ENCODE measurements at places on chromosomes 7 and 10.

DNA sequence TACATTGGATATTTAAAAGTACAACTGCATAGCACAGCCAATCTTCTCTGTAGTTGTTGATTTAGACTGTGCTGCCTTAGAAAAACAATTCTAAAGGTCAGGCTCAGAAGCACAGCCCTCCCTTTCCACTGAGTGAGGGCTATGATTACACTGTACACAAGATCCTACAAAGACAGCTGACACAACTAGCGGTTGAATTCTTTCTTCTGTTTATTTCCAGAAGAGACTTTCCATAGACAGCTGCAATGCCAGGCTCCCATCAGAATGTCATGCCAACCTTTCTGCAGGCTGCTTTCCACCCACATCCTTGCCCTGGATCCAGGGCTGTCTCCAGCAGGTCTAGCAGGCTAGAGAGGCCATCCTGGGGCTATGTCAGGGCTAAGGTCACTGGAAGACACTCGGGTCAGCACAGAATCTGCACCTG is 39.3 kb downstream of the FAM13C start:
- no peak for DNase-seq

GRCh38 chr10:58754469-58755339 is 242.0 kb downstream of the BICC1 start:
- no peak for DNase-seq

DNA sequence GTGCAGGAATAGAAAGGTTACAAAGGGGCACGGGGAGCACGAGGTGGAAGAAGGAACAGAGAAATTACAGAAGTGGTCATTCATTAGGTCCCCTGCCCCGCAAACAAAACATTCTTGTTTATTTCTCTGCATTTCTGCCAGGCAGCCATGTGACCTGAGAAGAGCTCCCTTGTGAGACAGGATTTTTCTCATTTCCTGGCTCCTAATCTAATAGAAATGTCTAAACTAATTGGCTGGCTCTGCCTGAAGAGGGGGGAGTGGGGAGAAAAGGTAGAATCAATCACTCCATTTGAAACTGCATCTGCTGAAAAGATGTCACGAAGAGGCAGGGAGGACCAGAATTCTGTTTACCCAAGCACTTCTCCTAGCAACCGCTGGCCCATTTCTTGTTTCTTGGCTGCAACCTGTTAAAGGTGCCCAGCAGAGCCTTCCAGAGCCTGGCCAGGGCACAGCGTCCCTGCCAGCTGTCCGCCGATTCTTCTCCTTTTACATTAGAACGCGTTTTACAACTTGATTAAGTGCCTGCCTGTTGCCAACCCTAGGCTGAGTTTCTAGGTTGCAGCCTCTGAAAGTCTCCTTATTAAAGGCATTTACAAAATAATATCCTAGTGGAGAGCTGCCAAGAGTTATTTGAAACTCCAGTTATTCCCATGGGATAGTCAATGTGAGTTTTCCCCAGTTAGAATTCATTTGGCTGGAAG is 1227.6 kb downstream of the TYW1 start:
- DNase-seq = peak; percentile 94

- DNase-seq = no peak
These were observed 8.7 kb upstream of the OGA start for GRCh38 chr10:101826852-101827434.

- DNase-seq = no peak
These were observed 769.1 kb downstream of the SUGCT start for GRCh38 chr7:40903872-40904271.

- DNase-seq = no peak
These were observed 193.2 kb downstream of the GALNT17 start for GRCh38 chr7:71325151-71325550.

DNA sequence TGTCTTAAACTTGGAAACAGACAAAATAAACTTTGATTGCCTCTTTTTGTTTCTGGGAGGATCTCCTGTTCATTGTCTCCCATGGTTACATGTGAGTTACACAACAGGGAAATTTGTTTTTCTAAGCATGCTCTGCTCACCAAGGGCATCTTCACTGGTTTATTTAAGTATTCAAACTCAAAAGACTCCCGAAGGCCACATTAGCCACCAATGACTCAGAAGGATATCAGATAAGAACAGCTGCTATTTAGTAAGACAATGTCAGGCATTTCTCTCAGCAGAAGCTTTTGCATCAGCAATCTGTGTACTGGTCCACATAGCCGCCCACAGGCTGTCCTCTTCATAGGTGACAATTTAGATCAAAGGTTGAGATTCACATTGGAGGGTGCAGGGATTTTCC is 19.3 kb downstream of the OR6B1 start:
- no peak for DNase-seq

DNA sequence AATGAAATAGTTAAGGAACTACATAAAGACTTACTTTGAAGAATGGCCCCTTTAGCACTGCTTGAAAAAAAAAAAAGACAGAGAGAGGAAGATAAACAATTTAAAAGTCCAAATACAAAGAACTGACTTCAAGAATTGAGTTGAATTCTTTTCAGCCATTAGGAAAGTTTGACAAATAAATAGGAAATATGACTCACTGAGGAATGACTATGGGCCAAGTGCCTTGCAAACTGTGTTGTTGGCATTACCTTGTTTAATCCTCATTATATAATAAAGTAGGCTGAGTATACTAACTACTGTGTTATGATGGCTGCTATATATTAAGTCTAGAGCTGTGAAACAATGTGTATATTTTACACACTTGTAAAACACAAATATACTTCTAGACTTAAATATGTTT is 151.1 kb downstream of the ELMO1 start:
- DNase-seq = no peak

GRCh38 chr10:114356751-114357514 is 47.4 kb downstream of the AFAP1L2 start:
- DNase-seq = no peak

DNA sequence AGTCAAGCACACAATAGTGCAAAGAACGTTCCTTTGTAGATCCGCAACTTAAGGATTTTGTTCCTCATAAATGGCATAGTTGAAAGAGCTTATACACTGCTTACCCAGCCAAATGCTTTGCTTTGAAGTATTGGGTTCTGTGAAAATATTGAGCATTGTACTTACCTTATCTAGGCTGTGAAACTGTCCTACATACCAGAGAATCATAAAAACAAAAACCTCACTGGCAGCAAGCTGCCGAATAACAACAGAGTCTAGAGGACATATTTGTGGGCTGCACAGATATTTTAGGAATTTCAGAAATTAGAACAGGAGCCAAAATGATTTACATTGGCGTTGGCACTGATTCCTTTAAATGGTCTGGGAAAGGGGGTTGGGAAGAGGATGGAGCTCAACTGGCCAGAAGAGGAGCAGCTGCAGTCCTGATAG is 174.8 kb downstream of the RTKN2 start:
- no peak for DNase-seq

- DNase-seq = peak; percentile 63
These were observed 17.3 kb downstream of the MLXIPL start for GRCh38 chr7:73606801-73607691.

- DNase-seq = no peak
These were observed 31.5 kb downstream of the UNC5B start for GRCh38 chr10:71243756-71244395.

- DNase-seq = no peak
These were observed 80.5 kb downstream of the ZMIZ1 start for GRCh38 chr10:79149345-79149661.

DNA sequence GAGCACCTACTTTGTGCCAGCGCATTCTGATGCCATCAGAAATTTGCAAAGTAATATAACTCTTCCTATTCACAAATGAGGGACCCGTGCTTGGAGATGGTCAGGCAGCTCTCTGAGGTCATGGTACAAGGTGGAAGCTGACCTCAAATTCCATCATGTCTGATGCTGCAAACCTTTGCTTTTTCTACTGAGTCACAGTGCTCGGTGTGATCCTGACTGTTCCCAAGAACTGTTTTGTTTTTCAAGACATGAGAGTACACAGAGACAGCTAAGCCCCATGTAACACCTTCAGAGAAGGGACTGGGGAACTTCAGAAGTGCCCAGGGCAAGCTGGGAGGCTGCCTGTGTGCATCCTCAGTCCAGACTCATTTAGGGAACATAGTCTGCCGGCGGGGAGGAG is 111.3 kb downstream of the FRMD4A start:
- DNase-seq = no peak

- no peak for DNase-seq
These were observed at the start of gene ZNF467 for GRCh38 chr7:149773446-149774236. ZNF467 (minus strand) TSS chr7:149773588; CDS start chr7:149771032, 2,556 bp downstream.

GRCh38 chr7:125241548-125241947 is 311.9 kb upstream of the POT1 start:
- no peak for DNase-seq

DNA sequence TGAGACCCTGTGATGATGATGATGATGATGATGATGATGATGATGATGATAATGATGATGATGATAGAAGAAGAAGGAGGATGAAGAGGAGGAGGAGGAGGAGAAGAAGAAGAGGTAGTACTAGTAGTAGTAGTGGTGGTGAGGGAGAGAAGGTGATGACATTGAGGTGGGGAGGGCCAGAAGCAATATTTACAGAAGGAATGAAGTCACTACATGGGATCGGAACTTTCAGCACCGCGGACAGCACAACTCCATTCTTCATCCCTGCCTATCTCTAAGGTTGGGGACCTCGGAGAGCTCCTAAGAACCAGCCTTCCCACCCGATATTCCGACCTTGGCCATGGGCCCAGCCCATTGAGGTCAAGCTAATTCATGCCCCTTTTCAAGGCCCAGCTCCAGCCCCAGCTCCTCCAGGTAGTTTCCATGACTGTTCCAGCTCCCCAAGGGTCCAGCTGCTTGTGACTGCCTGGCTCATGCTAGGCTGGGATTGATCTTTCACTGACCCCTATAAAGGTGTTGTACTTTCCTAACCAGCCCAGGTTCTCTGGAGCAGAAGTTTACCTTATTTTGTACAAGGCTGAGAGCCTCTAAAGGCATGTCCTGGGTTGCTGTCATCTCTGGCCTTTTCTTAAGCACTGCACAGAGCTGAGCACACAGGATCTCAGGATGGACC is 10.3 kb downstream of the CRHR2 start:
- no peak for DNase-seq

- peak; percentile 65 for DNase-seq
These were observed 18.3 kb upstream of the HBP1 start for GRCh38 chr7:107150375-107151073.

DNA sequence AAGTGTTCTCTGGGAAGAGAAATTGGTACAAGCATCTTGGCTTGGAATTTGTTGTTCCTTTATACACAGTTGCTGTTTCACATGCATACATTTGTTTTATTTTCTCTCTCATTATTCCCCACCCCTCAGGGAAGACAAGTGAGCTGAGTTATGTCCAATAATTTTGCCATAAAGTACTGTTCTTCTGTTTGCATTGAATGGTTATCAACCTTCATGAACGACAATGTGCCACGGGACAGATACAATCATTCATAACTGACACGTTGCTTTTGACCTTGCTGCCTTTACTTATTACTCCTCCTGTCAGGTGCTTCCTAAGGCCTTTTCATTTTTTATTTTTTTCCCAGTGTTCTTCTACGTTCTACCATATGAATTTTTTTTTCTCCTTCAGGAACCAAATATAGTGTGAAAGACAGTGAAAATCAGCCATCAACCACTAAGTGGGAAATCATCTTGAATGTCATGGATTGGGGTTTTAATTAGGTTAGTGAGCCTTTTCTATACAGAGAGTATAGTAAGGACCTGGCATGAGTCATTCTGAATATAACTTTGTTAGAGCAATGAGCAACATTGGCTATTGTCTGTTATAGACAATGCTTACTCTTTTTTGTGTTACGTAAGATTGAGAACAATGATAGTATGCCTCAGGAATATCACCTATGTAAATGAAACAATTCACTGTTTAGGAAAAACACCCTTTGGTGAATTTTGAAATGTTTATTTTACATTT is 383.2 kb downstream of the MALRD1 start:
- DNase-seq = no peak

DNA sequence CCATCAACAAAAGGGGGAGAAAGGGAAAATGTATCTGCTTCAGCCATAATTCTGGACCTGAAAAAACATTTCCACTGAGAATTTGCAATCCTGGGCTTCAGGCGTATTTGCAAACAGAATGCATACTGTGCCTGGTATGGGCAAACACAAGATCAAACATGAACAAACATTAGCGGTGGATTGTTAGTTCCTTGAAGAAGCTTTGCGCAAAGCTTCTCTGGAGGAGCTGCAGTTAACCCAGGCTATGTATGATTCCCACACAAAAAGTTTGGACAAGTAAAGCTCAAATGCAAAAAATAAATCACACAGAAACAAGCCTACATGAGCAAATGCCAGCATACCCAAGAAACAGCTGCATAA is 20.4 kb upstream of the HILPDA start:
- DNase-seq = no peak

DNA sequence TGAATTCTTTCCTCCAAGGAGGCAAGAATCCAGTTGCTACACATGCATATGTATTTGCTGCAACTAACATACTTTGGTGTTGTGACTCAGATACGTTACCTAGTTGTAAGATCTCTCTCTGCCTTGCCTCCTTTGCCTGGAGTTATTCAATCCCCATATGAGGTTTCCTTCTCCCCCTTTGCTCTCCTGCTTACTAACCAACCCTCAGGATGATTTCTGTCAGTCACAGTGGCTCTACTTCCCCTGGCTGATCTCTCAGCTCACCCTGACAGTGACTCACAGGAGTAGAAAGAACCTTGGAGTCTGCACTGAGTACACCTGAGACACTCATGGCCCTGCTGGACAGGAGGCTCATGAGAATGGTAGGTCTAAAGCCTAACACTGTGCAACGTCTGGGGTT is 92.0 kb downstream of the TMEM106B start:
- DNase-seq = no peak

DNA sequence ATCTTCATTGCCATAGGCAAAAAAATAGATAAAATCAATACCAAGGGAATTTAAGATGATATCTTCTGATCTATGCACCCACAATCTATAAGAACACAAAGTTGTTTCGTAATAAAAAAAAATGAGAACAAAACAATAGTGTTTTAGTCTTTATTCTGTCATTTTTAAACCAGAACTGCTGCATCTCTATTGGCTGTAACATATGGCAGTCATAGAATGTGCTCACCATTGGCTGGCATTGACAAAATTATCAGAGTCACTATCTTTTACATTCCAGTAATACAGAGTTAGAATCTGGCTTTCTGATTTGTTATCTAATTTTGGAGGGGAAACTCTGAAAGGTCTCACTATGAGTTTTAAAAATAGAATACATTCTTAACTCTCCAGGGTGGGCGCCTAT is 138.6 kb upstream of the CCDC6 start:
- no peak for DNase-seq

- DNase-seq = no peak
These were observed 69.3 kb downstream of the AP3M1 start for GRCh38 chr10:74081192-74081803.

DNA sequence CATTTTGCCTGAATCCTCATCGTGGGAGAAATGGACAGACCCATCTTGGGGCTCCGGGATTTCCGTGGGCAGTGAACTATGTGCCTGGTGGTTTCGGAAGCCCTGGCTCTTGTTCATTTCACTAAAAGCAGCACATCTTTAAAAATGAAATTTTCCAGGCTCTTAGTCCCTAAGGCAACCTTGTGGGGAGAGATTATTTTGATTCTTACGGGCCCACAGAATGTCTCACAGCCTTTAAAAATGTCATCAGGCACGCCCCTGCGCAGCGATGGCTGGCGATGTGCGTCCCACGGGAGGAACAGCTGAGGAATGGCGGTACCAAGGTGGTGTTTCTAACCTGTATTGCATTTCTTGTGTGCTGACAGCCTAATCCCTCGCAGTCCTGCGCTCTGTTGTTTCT is 189.7 kb downstream of the CCDC3 start:
- no peak for DNase-seq

GRCh38 chr10:30542001-30542894 is 87.3 kb downstream of the LYZL2 start:
- no peak for DNase-seq

GRCh38 chr10:69801094-69801433 is 642 bp upstream of the COL13A1 start:
- no peak for DNase-seq

All from NCI-H1092 (cell line).